ENCODE measurements at places on chromosomes 2 and 18.
A peak's percentile ranks its signal among the peaks of the same experiment; 100 is the strongest.

DNA sequence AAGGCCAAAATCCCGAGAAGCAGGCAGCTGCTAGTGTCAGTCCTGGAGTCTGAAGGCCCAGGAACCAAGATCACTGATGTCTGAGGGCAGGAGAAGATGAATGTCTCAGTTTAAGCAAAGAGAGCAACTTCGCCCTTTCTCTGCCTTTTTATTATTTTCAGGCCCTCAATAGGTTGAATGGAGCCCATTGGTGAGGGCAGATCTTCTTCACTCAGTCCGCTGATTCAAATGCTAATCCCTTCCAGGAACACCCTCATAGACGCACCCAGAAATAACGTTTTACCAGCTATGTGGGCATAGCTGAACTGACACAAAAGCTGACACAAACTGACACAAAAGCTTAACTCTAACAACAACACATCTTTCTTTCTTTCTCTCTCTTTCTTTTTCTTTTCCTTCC is 78.0 kb upstream of the KCNJ3 start:
- DNase-seq: no peak

GRCh38 chr2:19748073-19748375 is 153.8 kb downstream of the TTC32 start:
- DNase-seq: no peak

DNA sequence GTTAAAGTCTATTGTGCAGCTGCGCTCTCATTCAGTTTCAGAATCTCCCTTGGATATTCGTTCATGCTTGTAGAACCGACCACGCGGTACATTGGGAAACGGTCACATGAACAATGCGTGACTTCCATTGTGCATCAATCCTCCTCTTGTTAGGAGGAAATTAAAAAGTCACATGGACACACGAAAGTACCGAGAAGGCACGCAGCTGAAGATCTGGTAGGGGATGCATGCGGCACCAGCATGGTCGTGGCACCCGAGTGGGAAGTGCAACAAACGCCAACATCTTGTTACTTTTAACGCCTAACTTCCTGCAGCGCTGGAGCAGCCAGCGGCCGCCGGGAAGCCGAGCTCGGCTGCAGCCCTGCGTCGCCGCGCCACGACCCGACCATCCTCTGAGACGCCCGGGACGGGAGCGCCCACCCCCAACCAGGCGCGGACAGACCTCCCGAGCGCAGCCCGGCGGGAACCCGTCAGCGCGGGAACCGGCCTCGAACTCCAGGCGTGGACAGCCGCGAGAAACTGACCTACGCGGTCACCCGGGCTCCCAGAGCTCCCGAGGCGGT is 412 bp downstream of the OSBPL1A start:
- DNase-seq: peak; percentile 61

DNA sequence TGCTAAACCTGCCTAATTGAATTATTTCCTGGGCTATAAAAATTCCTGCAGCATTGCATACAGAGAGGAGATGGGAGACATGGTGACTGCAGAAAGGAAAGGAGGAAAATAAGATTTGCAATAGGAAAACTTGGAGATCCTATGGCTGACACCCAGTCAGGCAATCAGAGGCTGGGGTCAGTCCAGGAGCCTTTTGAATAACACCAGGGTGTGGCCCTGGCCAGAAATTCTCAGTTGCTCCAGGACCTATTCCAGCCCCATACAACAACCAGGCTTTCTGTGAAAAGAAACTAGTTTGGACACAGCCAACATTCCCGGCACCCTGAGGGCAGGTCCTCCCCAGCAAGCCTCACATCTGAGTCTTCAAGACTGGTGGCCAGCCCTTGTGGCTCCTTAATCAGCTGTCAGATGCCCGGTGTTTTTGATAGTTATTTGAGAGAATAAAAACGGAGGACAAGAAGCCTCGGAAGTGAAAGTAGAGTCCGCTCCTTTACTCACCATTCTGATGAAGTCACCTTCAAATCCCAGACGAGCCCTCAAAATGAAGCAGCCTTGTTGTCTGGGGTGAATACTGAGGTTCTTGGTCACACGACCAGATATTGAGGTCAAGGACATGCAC is 31.1 kb upstream of the GMCL1 start:
- no peak for DNase-seq

DNA sequence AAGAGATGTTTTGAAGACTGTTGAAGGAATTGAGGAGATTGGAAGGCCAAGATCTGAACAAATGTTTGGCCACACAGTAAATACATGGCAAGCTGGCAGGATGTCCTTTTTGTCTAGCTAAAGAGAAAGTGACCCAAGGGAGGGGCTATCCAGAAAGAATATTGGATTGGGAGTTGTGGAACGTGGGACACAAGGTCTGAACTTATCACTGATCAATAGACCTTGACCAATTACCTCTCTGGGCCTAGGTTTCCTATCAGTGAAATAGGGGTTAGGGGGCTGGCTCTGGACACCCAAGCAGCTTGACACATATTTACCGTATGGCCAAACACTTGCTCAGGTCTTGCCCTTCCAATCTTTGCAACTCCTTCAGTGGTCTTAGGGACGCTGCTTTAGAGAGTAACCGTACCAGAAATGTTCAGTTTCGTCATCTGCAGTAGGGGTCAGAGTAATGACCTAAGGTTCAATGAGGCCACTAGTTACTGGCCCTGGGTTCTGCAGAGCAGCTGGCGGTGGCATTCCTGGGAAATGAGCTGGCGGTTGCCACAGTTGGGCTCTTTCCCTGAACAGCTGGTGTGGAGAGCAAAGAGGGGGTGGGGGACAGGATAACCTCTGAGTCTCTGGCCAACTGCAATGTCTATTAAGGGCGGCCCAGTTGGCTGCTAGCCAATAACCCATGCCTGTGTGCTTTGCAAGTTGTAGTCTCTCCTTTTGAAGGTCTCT is 70.1 kb upstream of the STPG4 start:
- peak; percentile 89 for DNase-seq

DNA sequence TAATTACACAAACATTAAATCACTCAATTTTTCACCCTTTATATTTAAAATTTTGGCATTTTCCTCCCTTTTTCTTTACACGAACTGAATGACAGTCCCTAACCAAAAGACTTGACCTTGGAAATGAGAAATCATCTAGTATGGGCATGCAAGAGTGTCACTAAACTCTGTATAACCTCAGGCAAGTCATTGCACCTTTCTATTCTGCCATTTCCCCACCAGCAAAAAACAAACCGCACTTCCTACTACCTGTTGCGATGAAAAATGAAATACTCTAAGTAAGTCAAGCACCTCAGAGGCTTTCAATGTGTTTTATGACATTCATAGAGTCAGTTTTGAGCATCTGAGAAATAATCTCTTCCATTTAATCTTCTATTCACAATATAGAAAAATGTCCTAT is 44.1 kb downstream of the ANKRD44 start:
- no peak for DNase-seq

GRCh38 chr18:47995654-47996053 is 65.2 kb upstream of the SMAD2 start:
- no peak for DNase-seq

GRCh38 chr18:58754544-58755068 is 83.3 kb downstream of the MALT1 start:
- DNase-seq: no peak

- DNase-seq: no peak
These were observed 39.6 kb downstream of the MARCO start for GRCh38 chr2:118981632-118982031.

- no peak for DNase-seq
These were observed 25.4 kb downstream of the USP14 start for GRCh38 chr18:183769-184168.

DNA sequence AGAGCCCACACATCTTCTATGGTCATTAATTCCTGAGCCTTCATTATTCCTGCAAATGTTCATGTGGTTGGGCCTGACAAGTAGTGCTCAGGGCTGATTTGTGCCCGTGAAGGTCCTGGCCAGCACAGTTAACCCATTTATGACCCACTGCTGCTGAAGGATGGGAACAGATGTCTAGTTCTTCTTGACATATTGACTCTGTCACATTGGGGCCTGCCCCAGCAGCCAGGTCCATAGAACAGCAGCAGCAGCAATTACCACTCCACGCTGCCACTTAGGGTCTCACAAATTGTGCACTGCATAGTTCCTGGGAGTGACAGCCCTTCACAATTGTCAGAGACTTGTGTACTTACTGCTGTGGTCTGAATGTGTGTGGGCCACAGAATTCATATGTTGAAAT is 442.3 kb upstream of the RGPD4 start:
- DNase-seq: no peak

GRCh38 chr2:38598991-38599295 is 3.8 kb downstream of the HNRNPLL start:
- no peak for DNase-seq

DNA sequence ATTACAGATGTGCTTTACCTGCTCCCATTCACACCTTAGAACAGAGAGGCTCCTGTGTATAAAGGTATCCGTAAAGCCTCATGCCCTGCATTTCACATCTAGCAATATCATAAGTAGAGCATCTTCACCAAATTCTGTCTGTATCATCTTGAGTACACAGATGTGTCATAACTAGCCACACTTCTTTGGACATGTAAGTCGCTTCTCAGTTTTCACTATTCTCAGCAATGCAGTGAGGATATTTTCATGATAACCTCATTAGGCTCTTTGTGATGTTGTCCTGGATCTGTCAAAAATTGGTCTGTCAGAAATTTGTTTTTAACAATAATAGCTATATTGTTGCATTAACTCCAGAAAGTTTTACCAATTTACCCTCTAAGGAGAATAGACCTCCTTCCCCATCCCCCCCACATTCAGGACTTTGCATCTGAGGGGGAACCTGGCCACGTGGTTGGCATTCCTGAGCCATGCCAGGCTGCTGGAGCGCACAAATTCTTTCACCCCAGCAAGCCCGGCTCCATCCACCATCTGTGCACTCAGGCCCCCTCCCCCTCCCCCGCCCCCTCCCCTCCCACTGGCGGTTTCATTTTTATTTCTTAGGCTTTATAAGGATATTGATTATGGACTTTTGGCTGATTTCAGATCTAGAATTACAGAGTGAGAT is 34.1 kb downstream of the AGAP1 start:
- no peak for DNase-seq

- DNase-seq: peak; percentile 22
These were observed 115.6 kb downstream of the SEPTIN10 start for GRCh38 chr2:109497911-109498870.

DNA sequence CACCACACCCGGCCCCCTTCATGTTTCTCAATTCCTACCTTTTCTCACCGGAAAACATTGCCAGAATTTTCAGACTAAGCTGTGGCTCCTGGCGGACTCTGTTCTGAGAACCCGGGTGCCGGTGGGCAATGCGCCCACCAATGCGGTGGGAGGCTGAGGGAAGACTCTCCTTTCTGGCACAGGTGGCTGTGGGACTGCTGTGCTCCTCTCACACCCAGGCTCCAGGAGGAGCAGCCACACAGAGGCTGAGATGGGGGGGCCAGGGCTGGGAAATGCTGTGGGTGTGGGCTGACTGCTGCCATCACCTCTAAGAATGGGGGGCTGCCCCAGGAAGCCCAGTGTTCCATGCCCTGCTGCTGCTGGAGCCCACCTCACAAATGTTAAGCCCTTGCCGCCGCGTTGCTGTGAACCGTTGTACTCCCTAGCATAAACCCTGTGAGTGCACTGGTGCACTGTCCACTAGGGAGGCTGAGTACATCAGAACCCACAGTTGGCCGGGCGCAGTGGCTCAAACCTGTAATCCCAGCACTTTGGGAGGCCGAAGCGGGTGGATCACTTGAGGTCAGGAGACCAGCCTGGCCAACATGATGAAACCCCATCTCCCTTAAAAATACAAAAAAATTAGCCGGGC is 152.6 kb downstream of the LDLRAD4 start:
- DNase-seq: no peak

GRCh38 chr2:13921245-13921644 is 711.3 kb upstream of the LRATD1 start:
- no peak for DNase-seq

DNA sequence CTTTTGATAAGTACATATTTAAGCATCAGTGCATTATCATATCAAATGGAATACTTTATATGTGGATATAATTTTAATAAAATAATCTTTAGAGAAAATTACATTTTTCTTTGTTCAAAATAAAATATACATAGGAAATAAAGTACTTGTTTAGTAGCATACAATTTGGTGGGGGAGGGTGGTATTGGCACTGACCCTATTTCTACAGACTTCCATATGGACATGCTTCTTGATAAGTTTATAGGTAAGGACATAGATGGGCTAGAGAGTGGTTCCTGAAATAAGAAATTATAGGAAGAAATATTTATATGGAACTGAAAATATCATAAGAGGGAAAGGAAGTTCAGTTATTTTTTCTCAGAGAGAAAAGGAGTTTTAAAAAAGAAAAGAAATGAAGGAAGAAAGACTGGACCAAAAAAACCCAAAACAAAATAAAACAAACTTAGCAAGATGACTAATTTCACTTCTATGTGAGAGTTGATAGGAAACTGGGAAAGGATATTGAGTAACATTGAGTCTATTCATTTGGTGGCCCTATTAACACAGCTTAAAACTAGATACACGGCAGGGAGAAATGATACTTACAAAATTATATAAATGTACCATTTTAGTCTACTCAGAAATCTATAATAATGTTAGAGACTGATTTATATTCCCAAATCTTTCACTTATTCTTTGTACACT is 505.9 kb downstream of the ERBB4 start:
- no peak for DNase-seq

DNA sequence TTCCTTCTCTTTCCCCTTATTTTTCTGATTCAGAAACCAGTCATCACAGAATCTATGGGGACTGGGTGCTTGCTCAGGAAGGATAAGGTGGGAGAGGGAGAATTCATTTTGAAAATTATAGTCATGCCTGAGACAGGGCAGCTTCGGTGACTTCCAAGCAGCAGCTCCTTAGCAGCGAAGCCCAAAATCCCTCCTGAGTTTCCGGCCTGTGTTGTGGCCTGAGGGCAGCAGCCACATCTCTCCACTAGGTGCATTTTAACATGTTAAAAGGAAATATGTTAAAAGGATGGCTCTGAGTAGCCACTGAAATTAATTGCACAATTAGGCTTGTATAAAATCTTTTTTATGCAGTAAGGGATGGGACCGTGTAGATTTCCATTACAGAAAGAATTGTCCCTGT is 207.0 kb upstream of the RAB12 start:
- no peak for DNase-seq

DNA sequence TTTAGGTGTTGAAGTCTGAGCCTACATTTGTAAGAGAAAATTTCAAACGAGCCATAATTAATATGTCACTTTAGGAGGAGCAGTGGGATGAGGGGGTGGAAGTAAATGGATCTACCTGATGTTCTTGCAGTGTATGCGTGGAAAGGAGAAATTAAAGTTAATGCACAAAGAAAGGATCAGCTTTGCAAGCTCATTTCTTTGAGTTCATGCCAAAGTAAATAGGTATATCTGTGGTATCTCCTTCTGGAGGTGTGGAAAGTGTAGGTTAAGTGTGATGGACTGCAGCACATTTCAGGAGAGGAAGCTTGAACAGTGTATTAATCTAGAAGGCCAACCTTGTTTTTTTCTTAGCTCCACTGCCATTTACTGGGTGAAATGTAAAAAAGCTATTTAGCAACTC is 307.5 kb upstream of the ZEB2 start:
- no peak for DNase-seq

DNA sequence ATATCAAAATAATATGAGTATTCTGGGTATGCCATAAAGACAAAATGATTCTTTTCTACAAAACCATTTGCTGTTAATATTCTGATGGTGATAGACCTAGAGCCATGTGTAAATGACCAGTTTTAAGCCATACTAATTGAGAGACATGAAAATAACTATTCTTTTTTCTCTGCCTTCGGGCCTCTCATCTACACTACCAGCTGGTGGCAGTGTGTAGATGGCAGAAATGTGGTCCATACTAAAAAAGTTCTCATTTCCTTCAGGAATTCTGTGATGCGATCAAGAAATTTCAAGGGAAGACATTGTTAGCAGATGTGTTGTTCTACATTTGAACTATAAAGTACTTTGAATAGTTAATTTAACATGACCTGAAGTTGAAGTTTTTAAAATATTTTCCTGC is 485.2 kb downstream of the TRIB2 start:
- no peak for DNase-seq
